ENCODE measurements at places on chromosomes 16 and 17.

DNA sequence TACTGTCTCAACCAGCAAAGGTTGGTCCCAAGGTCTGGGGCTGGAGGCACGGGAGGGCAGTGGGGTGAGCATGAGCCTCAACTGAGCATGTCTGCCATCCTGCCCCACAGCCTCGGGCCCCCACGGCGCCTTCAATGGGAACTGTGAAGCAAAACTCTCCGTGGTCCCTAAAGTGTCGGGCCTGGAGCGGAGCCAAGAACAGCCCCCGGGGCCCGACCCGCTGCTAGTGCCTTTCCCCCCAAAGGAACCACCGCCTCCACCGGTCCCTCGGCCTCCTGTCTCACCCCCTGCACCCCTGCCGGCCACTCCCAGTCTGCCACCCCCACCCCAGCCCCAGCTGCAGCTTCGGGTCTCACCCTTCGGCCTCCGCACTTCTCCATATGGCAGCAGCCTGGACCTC, 4.2 kb downstream of the FBRS start:
- no peak for DNase-seq

GRCh38 chr17:63431618-63431938, 14.5 kb downstream of the CYB561 start:
- DNase-seq, result no peak

DNA sequence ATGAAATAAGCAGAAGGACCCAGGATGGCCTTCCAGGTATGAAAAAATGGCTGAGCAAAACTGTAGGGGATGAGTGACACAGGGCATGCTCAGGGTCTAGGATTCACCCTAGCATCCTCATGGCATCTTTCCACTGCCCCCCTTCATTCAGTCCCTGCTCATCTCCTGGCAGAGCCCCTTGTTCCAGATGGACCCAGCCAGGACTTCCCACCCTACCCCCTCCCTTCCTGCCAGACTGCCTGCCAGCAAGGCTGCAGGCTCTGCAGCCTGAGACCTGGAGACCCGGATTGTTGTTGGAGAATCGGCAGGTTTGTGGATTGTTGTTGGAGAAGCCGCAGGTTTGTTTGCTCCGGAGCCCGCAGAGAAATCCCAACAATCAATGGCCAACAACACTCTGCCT, 6.6 kb downstream of the SEZ6 start:
- DNase-seq, result no peak

DNA sequence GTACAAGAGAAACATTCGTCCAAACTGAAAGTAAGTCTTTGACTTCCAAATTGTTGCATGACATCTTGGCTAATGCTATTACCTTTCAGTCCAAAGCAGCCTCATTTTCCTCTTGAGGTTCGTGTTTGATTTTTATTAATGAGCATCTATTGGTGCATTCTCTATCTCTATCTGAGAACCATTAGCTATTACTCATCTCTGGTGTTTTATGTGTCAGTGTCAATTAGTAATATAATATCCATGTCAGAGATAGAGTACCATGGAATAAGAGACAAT, 388.1 kb upstream of the GOT2 start:
- no peak for DNase-seq

DNA sequence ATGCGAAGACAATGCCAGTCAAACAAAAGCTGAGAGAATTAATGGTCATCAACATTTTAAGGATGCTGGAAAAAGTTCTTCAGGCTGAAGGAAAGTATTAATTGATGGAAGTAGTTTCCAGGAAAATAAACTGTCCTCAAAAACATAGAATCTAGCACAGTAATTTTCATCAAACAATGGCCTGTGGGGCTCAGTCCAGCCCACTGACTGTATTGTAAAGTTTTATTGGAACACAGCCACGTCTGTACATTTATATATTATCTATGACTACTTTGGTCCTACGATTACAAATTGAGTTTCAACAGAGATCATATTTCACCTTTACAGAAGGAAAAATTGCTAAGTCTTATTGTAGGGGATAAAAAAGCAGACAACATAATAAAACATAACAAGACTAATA, 484.5 kb downstream of the KCNJ2 start:
- DNase-seq, result no peak

GRCh38 chr16:9008601-9009260, 45.0 kb upstream of the USP7 start:
- DNase-seq, result no peak

DNA sequence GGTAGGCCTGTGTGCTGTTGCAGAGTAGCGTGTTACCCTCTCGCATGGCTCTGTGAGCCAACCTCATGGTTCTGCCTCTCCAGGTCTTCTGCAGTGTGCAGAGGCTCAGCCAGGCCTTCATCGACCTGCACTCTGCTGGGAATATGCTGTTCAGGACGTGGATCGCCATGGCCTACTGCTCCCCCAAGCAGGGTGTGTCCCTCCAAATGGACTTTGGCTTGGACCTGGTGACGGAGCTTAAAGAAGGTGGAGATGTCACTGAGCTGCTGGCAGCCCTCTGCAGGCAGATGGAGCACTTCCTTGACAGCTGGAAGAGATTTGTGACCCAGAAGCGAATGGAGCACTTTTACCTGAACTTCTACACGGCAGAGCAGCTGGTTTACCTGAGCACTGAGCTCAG, 75.8 kb upstream of the ENDOV start:
- no peak for DNase-seq

DNA sequence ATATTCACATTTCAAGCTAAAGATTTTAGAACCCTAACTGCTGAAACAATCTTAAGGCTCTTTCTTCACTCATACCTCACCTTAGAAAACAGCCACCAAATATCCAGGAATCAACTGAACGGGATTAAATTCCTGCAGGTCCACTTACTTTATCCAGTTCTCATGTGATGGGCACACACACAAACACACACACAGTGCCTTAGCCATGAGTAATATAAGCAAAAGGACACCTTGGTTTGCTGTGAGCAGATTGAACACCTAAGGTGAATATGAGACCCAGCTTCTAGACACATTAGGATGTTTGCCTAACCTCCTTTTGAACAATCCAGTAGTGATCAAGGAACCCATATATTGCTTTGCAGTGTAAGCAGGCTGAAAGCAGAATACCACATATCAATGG, 81.5 kb downstream of the TUBD1 start:
- no peak for DNase-seq

GRCh38 chr17:2083613-2084035, 28.7 kb downstream of the HIC1 start:
- no peak for DNase-seq

DNA sequence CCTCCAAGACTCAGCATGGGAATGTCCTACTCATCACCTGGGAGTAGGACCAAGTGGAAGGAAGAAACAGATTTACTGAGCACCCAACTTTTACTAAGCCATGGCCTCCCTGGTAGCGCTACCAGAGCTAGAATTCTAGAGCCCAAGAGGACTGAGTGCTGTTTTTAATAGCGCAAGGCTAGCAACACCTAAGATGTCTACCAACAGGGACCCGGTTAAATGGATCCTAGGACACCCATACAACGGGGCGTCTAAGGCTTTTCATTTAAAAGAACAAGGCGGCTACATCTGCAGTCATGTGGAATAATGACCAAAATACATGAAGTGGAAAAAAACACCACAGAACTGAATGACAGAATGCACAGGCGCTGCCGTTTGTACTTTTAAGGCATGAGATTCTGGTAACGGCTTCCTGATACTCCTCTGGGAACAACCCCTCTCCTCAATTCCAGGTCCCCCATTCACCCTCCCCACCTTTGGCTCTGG, 5.1 kb downstream of the GGA2 start:
- DNase-seq, result no peak

DNA sequence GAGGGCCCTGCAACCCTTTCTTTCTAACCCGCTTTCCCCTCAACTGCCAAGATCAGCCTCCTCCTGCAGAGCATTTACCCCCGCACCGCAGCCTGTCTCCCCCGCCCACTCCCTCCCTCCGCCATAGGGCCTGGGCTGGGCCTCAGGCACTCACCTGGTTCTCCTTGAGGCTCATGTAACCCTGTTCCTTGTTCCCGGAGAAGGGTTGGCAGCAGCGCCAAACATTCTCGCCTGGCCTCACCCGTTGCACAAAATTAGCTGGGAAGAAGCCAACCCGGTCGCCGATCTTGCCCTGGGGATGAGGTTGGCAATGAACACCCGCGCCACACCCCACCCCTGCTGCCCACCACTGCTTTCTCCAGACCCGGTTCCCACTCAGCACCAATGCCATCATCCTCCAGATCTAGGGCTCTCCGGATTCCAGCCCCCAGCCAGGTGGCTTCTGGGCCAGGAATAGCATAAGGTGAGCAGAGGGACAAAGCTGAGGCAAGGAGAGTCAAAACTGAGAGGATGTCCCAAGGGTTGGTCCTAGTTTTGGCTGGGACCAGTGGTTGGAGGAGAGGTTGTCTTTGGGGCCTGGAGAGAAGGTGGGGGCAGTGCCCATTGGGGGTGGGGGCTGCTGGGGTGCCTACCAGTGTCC, 12.8 kb downstream of the STAC2 start:
- DNase-seq, result no peak

- DNase-seq, result no peak
Observed at GRCh38 chr17:60372790-60373483, 19.0 kb downstream of the USP32 start.

GRCh38 chr16:21982108-21982507, 18.8 kb downstream of the PDZD9 start:
- DNase-seq, result no peak

DNA sequence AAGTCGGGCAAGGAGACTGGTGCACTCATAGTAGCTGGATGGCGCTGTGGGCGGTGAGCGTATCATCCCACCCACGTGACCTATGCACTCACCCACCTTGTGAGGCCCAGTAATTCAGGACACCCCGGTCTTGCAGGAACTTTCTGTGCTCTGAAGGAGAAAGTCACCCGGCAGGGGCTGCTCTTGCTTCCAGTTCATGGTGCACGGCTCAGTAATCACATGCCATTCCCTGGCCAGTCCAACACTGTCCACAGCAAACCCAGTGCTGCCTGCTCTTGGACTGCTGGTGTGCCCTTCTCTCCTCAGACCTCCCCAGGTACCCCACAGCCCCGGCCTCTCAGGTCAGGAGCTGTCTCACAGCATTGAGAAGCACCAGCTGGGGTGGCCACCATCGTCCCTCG, 16.4 kb upstream of the RHBDF2 start:
- no peak for DNase-seq

GRCh38 chr17:44922136-44922535, 6.8 kb upstream of the GFAP start:
- no peak for DNase-seq

DNA sequence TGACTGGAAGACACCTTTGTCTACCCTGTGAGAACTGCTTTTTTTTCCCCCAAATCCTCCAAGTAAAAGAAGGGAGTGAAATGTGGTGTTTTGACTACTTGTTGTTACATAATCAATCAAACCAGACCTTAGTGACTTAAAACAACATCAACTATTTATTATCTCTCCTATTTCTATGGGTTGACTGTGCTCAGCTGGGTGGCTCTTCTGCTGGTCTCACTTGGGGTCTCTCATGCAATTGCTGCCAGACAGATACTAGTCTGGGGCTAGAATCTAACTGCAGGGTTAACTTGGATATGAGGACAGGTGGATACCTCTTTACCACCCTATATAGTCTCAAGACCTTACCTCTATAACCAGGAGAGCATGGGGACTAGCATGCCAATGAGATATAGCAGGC, 141.3 kb downstream of the SALL1 start:
- DNase-seq, result no peak

GRCh38 chr17:72022328-72023275, 98.2 kb upstream of the SOX9 start:
- DNase-seq, result no peak

DNA sequence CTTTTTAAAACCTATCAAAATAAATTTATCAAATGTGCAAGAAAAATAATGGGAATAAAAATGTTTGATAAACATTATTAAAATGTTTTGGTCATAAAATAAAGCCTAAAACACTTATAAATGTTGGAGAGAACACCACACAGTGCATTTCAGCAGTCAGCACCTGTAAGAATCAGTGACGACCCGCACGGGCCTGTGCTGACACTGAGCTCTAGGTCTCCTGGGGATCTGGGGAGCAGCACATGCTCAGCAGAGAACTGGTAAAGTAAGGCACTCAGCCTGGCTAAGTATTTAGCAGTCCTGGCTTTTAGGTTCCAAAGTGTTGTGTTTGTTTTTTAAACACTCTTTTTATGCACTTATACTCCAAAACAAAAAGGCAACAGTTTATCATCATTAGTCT, 46.9 kb downstream of the HELZ start:
- DNase-seq, result no peak

GRCh38 chr17:64232466-64233262, 30.4 kb downstream of the TEX2 start:
- DNase-seq, result no peak

DNA sequence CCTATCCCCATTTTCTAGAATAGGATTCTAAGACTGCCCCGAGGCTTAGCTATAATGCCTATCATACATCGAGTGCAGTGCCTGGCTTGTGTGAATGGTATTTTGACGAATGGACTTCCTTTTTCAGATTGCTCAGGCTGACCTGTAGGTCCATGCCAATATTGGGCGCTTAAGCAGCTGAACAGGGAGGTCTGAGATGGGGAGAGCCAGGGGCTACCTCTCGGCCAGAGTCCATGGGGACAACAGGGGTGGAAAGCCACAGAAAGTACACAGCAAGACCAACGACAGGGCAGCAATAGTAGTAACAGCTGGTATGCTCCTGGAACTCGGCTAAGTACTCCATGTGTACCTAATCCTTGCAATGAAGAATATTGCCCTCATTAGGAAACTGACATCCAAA, 91.7 kb upstream of the WSCD1 start:
- DNase-seq, result no peak

- no peak for DNase-seq
Observed at GRCh38 chr17:4017377-4017776, 53.1 kb upstream of the ATP2A3 start.

Data from fibroblast of skin of left biceps (primary cell).